ENCODE measurements at places on chromosomes 2 and 18.

- DNase-seq, result no peak
Observed at GRCh38 chr2:102771114-102771513, 9.3 kb downstream of the TMEM182 start.

DNA sequence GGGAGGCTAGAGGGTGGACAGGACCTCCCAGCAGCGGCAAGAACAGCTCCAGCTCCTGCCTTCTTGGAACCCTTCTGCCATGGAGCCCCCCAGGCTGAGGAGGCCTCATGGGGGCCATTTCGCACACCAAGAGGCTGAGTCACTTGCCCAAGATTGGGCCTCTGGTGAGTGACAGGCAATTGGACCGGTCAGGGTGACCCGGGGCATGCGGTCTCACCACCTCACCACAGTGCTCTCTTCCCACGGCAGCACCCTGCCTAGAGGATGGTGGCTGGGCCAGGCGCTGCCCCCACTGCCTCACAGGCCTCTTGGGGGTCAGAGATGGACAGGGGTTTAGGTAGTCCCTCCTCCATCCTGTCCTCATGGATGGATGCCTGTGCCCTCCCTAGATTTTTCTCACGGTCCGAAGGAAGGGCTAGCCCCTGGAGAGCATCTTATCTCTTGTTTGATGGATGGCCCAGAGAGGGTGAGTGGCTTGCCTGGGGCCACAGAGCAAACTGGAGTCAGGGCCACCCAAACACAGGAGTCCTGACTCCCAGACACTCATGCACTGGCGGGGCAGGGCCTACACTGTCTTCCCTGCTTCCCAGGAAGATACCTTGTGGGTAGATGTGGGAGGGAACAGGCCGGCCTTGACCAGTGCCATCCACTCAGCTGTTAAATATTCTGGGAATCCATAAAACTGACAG lies 119.2 kb downstream of the INHBB start:
- no peak for DNase-seq

DNA sequence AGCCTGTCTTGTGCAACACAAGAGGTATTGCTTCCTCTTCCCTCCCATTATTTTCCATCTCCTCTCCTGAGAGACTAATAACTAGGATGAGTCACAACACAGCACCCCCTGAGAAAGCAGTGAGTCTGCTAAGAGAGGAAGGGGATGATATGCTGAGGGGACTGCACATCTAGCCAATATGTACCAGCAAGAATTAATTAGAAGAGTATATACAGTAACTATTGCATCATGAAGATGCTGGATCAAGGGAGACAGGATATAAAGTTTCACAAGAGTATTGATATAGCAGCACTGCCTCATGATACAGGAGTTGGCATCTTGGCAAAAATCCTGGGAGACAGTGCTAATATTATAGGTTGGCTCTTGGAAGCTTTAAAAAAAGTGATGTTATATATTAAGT lies 289.9 kb upstream of the RBMS1 start:
- DNase-seq, result no peak

DNA sequence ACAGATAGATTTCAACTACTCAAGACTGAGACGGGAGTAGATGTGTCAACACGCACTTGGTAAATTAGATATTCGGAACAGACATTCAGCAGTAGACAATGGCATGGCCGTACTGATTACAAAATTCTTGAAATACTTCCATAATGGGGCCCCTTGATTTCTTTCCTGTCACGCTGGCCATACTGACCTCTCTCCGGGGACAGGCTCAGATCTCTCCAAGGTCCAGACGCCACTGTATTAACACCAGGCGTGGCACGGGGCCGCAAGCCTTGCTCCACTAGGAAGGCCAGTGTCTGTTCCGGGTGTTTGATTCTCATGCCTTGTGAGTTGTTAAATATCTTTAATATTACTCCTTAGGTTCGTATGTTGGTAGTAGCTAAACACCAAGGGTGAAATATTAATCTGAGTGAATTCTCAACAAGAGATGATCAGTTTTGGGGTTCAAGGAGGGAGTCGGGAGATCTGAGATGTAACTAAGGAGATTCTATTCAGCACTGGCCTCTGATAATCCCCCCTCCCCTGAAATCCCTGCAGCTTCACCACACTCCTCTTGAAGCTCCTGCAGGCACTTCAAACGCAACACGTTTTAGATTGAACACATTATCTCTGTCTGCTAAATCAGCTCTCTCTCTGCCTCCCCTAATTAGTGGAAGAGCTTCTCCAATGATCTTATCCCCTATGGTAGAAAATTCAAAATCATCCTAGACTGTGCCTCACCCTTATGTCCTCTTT lies 2.2 kb upstream of the EHD3 start:
- no peak for DNase-seq

DNA sequence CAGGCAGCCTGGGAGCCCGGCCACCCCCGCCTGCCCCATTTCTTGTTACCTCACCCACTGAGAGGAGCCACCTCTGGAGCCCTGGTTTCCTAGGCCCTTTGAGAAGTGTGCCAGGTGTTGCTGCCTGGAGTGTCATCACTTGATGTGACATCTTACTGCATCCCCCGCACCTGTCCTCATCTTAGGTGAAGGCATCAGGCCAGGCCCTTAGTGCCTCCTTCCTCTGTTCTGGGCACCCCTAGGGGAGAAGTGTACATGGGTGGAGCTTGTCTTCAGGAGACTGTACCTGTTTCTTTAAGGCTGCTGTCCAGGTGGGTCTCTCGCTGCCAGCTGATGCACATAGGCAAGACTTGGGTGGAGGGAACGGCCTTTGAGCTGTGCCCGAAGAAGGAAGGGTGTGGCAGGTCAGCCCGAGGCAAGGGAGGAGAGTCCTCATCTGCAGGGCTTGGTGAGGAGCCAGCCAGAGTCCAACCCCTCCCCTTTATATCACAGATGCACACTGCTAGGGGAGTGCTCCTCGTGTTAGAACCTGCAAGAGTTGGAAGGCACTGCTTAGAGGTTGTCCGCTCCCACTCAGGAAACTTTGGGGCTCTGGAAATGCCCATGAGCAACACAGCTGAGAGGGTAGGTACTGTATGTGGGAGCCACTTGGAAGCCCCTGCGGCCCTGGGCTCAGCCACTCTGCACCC lies 45.9 kb downstream of the NCK2 start:
- DNase-seq, result no peak

- DNase-seq, result no peak
Observed at GRCh38 chr2:14806613-14807012, 174.1 kb downstream of the LRATD1 start.

DNA sequence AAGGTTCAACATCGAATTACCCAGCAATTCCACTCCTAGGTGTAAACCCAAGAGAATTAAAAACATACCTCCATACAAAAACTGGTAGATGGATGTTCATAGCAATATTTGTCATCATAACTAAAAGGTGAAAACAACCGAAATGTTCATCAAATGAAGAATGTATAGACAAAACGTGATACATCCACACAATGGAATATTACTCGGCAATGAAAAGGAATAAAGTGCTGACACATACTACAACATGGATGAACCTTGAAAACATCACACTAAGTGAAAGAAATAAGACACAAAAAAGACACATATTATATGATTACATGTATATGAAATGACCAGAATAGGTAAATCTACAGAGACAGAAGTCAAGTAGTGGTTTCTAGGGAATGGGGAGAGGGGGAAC lies 20.6 kb upstream of the CHMP1B start:
- DNase-seq, result no peak

DNA sequence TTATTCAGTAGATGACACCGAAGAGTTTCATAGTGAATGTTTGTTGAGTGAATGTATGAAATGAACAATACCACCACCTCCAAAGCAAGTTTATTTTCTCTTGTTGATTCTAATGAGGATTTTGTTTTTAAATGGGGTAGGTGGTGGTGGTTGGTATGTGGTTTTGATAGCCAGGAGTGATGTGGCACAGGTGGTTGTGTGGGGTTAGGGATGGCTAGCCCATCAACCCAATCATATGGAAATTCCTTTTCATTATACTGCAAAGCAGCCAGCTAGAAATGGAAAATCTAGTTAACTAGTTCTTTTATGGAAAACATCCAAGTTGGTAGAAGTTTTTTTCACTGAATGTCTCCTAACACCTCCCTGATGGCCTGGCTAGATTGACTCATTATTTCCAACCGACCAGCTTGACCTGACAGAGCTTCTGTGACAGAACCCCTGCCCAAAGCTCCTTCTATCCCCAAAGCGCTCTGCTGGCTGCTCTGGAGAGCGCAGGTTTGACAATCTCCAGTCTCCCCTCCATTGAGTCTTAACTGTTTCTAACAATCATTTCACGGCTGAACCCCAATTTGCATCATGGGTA lies 376.9 kb downstream of the MTX2 start:
- DNase-seq, result no peak

- no peak for DNase-seq
Observed at GRCh38 chr2:112733871-112734270, 13.1 kb downstream of the NT5DC4 start.

- no peak for DNase-seq
Observed at GRCh38 chr18:59582395-59582794, 114.8 kb downstream of the CCBE1 start.

GRCh38 chr2:151138507-151138906 lies 123.2 kb downstream of the RBM43 start:
- peak; percentile 15 for DNase-seq

- no peak for DNase-seq
Observed at GRCh38 chr18:11021477-11021876, 127.9 kb downstream of the PIEZO2 start.

DNA sequence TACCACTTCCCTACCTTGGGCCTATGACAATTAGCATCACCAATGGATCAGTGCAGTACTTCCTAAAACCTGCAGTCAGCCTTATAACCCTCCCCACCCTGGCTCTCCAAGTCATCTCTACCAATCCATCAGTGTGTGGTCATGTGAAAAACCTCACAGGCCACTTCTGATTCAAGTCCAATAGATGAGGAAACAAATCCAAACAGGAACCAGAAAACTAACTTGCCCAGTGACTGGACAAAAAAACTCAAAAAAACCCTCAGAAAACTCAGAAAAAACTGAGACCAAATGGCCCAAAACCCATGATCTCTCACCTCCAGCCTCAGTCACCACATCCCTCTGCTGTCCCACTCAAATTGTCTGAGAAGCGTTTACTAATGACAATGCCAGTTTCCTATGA lies 43.3 kb downstream of the TGFA start:
- DNase-seq, result no peak

GRCh38 chr2:156189143-156189542 lies 143.4 kb downstream of the NR4A2 start:
- DNase-seq, result no peak

DNA sequence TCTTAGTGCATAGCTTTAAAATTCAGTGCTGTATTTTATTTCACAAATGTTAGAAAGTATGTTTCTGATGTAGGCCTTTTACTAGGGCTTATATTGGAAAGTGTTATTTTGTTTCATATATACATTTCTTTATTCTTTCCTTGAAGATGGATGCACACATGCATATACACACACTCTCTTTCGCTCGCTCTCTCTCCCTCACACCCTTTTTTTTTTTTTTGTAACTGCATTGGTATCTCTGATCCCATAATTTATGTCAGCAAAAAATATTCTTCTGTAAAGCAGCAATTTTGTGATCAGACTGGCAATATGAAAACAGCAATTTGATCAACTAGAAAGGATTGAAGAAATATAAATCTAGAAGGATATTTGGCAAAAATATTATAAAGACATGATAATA lies 2.0 kb downstream of the MBD5 start:
- DNase-seq, result no peak

DNA sequence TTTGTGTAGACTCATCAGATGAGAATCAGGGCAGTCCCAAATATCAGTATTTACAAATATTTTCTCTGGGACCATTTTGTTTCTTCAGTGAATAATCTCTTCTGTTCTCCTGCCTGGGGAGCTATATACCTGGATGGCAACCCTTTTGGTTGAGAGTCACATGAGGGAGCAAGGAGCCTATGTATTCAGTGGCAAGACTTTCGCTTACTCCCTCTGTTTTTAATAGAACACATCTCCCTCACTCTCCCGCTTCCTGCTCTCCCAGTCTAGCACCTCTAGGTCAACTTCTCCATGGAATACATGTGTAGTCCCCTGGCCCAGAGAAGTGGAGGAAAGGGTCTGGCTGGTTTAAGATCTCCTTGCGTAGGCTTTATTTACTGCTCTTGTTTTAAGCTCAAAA lies 600.3 kb downstream of the CCDC85A start:
- DNase-seq, result no peak

DNA sequence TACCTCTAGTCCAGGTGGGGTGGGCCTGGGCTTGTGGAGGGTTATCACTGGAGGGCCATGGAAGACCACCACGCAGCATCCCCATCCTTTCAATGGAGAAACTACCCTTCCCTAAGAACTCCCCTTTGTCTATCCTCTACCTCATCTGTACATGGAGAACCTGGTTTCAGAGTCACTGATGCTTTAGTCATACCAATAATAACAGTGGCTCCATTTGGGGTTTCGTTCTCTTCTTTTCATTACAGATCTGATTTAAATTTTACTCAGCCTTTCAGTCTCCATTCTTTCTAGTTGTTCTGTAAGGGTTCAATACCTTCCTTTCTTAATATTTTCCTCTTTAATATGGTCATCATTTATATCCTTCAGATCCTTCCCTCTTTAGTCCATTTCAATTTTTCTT lies 54.6 kb upstream of the ZFP36L2 start:
- DNase-seq, result no peak

GRCh38 chr2:44564752-44565151 lies 203.0 kb downstream of the CAMKMT start:
- DNase-seq, result no peak

DNA sequence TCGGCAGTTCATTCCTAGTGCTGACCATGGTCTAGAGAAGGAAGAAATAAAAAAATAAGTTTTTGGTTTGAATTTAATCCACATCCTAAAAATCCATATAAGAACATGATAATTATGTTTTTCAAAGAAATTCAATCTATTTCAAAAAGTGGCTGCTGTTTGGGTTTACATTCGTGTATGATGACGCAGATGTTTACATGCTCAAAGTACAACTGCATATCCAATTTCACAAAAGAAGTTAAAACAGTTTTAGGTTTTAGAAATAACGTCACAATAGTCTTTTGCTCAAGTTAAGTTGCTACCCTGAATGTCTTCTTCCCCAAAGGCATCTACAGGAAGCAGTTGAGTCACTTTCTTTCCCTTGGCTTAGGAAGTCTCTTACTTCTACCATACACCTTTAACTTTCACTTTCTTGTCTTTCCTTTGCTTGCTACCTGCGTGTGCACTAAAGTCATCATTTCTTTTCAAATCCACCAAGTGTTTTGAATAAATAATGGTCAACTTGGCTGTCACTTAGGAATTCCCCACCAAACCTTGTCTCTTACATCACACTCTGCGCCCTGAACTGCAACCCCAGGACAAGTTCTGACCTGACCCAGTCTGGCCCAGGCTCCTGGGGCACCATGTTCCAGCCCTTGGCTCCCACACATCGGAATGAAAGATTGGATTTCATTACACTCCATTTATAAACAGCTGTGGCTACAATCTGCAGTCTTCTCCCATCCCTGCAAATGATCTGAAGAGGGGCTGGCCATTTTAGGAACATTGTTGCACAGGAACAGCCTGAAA lies 28.4 kb downstream of the FAM237A start:
- no peak for DNase-seq

GRCh38 chr2:224359569-224359968 lies 42.3 kb downstream of the FAM124B start:
- DNase-seq, result no peak
